ENCODE measurements at places on chromosomes 6 and 20.

GRCh38 chr20:33847006-33847405, 35.9 kb downstream of the CHMP4B start:
- no peak for DNase-seq

DNA sequence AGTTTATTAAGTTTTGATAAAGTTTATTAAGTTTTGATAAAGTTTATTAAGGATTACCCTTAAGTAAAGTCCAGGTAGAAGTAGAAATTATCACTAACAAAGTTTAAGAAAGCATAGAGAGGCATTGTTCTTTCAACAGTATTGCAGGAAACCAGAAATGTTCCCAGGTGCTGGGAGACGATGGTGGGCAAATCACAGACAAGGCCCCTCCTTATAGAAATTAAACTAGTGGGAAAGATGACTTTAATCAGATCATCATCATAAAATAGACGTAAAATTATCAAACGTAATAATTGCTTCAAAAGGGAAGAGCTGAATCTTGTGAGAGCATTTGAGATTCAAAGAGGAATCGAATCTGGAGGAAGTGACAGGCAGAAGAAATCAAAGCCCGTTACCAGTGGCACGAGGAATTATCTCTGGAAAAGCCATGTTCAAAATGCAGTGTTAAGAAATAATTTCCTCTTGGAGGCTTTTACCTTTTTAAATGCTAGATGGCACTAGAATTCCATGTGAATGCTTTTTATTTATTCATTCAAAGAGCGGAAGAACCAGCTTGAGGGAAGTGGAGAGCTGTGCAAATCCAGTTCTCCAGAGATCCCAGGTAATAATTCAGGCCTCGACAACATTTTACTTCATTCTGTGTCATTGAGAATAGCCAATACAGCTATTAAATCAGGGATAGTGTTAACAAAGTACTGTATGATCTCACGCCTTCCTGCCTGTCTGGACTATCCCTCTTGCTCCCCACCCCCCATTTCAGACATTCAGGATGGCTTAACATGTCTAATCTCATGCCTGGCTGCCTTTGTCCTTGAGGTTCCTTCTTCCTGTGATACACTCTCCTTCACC, 1.0 kb upstream of the APMAP start:
- peak; percentile 70 for DNase-seq

DNA sequence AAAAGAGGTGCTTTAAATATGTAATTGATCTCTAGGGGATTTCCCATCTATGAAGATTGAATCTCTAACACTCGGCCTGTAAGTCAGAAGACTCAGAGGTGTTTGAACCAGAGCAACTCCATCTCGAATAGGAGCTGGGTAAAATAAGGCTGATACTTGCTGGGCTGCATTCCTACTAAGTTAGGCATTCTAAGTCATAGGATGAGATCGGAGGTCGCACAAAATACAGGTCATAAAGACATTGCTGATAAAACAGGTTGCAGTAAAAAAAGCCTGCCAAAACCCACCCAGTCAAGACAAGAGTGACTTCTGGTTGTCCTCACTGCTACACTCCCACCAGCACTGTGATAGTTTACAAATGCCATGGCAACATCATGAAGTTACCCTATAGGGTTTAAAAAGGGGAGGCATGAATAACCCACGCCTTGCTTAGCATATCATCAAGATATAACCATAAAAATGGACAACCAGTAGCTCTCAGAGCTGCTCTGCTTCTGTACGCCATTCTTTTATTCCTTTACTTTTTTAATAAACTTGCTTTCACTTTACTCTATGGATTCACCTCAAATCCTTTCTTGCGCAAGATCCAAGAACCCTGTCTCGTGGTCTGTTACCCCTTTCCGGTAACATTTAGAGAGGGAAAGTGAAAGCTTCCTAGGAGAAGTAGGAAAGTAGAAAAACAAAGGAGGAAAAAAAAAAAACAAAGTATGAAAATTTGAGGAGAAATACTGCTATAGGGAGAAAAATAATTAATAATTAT, 129.7 kb upstream of the PHACTR1 start:
- no peak for DNase-seq

- no peak for DNase-seq
Observed at GRCh38 chr6:158570681-158570962, 10.7 kb downstream of the TMEM181 start.

DNA sequence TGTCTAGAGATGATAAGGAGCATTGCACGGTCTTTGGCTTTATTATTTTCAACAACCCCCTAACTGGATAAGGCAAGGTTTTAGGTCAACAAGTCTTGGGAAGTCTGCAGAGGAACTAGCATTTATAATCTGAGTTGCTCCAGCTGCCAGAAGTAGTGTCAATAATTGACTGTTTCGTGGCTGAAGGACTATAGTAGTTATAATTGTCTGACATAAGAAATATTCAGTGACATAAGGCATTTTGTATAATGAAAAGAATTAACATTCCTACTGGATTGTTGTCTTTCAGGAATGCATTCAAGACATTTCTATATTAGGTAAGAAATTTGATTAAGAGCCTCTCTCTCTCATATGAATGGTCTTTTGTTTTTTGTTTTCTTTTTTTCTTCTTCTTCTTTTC, 136.9 kb upstream of the SGK1 start:
- no peak for DNase-seq

DNA sequence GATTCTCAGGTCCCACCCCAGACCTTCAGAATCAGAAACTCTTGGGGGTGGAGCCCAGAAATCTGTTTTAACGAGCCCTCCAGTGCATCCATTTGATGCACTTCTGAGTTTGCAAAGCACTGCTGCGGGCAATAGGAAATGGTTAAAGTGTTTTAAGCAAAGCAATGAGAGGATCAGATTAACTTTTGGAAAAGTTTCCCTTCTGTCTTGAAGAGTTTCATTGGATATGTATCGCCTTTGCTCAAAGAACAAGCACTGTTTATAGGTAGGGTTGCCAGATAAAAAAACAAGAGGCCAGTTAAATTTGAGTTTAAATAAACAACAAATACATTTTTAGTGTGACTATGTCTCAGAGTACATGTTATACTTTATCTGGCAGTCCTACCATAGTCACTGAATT, 226.0 kb downstream of the BMP7 start:
- DNase-seq, result no peak

DNA sequence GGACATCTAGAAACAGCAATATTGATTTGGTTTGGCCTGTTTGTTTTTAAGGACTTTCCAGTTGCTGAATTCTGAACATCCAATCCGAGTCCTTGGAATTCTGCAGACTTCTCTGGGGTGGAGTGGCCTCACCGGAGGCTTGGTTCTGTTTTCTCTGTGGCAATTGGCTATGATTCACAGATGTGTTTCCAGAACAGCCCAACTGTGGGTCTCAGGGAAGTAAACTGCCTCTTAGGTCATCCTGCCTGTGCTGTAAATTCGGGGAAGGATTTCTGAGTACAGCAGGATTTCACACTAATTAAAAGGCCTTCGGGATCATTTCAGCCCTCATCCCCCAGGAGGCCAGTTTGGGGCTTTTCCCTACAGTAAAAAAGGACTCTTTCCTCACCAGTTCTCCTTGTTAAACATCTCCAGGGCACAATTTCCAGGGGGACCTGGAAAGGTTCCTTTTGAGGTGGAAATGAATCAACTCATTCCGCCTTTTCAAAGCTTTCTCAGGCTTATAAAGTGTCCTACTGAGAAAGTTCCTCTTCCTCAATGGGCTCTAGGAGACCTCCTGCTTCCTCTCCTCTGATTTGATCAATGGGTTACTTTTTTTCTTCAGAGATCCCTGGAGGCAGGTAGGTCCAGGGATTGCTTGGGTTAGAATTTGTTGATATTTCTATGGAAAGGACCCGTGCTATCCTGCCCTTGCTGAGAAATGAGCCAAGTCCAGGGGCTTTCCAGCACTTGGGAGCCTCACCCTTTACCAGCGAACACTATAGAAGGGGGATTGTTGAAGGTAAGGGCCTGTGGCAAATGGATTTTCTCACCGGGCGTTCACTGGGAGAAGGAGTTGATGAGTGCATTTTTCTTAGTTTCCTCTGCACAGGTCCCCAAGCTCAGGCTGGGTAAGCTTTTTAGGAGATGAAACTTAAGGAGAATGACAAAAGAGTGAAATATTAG, 114.6 kb downstream of the CLIC5 start:
- no peak for DNase-seq

DNA sequence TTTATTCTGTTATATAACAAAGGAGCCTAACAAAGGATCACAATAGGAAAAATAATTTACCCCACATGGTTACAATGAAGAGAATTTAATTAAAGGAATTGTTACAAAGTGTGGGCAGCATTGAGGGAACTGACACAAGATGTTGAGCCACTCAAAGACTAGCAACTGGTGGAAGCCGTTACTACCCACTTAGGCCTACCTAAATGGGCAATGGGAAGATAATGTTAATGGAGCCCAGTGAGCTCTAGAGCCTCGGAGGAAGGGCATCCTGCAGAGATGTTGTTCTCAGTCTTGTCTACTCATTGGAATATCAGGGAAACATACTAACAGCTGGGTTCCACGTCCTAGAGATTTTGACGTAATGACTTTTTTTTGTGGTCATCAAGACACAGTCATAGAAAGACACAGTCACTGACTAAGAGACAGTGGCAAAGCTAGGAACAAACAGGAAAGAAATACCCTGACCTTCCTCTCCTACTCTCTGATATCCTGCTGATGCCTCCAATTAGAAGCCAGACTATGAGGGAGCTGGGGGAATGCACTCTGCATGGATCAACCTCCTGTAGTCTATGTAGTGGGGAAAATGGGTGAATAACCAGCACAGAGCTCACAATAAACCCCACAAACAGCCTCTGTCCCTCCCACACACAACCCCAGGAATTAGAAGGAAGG, 523.8 kb upstream of the FLRT3 start:
- no peak for DNase-seq

GRCh38 chr6:41639809-41640371, 1.6 kb downstream of the MDFI start:
- no peak for DNase-seq

DNA sequence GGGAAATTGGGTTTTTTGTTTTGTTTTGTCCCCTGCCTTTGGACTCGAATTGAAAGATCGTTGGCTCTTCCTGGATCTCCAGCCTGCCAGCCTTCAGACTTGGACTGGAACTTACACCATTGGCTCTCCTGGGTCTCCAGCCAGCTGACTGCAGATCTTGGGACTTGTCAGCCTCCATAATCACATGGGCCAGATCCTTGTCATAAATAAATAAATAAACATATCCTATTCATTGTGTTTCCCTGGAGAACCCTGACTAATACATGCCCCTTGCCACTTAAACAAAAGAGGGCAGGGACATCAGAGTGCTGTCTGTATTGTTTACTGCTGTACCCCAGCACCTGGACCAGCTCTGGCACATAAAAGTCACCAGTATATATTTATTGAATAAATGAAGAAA, 101.5 kb downstream of the CAP2 start:
- DNase-seq, result no peak

DNA sequence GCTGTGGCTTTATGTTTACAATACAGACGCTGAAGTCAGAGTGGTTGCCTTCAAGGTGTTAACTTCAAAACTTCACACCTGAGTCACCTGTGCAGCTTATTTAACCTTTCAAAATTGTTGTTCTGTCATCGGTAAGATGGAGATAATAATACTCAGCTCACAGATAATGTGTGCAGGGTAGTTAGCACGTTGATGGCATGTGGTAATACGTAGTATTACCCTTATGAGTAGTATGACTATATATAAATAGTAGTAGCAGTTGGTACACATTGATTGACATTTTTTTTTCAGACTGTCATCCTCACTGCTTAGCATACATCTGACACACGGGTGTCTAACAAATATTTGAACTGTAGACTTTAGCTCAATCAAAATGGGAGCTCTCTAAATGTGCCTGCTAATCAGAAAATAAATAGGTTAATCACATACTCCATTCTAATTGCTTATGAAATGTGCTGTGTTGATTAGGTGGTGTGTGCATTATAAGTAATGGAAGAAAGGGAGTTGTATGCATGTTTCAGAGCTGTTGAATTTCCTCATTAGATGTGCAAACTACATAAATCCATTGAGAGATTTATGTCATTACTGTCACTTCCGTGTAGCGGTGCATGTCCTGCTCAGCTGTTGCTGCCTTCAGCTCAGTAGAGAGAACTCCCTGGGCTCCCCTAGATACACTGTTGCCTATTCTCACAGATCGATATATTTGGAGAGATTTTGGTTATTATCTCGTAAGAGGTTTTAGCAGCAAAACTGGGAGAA, 11.2 kb upstream of the MROH8 start:
- DNase-seq, result no peak

DNA sequence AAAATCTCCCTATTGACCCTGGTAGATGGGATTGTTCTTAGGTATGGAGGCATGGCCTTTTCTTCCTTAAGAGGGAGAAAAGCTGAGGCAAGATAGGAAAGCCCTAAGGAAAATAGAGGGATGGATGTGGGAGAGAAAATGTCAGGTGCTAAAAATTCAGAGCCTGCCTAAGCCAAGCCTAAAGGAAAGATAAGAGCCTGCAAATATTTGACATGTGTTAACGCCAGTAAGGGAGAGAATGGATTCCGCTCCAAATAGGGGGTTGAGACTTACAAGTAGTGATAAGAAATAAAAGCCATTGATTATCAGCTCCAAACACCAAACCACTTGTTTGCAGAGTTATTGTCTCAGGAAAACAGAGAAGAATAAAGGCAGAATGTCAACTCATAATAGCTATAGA, 533.6 kb downstream of the PTPRT start:
- no peak for DNase-seq

- DNase-seq, result no peak
Observed at GRCh38 chr20:18683839-18684238, 96.0 kb downstream of the DTD1 start.

GRCh38 chr20:41334036-41334435, 6.6 kb upstream of the LPIN3 start:
- no peak for DNase-seq

- no peak for DNase-seq
Observed at GRCh38 chr6:157650261-157650640, 172.8 kb upstream of the SNX9 start.

DNA sequence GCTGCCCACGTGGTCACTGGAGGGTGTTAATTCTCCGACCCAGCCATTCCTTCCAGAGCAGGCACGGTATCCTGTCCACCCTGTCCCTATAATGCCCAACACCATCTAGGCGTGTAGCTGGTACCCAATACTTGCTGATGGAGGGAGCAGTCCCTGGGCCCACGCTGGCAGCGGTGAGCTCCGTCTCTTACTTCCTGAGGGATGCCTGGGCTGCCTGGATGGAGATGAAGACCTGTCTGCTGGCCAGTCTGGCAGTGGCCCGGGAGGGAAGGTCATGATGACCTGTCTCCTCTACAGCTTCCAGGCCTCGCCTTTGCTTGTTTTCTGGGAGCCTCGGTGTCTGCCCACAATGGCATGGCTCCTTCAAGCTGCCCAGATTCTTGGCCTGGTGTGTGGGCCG, 297.9 kb upstream of the SUPT3H start:
- DNase-seq, result no peak

DNA sequence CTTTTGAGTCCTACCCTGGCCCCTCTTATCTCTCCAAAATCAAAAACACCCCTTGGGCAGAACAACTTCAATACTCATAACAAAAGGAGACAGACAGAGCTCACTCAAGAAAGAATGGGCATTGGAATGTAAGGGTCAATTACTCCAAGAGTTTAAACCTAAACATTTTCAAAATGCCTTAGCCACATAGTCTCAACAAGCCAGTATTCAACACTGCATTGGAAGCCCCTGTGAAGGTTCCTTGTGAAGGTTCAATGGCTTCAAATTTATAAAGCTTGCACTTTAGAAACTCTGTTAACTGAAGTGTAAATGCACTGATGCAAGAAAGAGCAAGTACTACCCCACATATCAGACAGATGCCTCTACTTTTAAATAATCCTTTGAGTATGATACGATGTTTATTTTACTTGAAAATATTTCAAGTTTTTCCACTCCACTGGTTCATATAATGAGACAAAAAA, 139.1 kb upstream of the LAMP5 start:
- no peak for DNase-seq

Data from putamen (tissue), 1 donor.